Stimulated activated CD8-positive, alpha-beta memory T cell treated with anti-CD3 and anti-CD28 coated beads, Interleukin-12 subunit alpha, Interleukin-12 subunit beta, amount 100 ng/mL, for 1 hour (primary cell): ENCODE measurements at places on chromosomes 16 and 17.

DNA sequence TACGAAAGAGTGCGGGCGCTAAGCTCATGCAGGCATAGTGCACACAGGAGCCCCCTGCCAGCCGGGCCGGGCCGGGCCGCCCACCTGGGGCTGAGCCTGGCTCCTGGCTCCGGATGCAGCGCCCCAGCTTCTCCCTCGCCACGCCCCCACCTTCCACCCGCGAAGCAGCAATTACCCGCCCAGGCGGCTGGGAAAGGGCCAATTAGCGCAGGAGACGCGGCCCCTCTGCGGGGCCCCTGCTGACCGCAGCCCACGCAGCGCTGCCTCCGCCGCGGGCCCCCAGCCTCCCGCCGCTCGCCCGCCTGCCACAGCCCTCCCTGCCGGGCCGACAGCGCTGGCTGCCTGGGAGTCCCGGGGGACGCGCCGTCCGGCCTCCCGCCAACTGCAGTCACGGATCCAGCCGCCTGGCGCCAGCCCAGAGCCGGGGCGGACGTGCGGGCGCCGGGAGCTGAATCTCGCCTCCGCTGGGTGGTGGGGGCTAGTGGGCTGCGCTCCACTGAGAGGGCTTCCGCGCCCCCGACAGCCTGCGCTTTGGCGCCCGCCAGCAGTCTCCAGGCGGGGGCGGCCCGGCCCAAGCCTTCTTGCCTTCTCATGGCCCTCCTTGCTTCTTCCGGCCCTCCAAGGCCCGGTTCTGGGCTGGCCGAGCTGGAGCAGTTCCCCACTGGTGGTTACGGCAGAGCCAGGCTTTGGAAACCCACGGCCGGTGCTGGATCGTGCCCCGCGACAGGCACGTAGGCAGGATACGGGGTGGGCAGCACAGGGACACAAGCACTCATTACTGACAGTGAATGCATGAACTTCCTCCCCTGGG, 14.9 kb upstream of the CBFB start:
- peak; percentile 36 for DNase-seq

- DNase-seq = no peak
Observed at GRCh38 chr16:50940275-50940854, 198.5 kb downstream of the CYLD start.

- DNase-seq = no peak
Observed at GRCh38 chr16:30551781-30552180, 6.4 kb downstream of the ZNF764 start.

GRCh38 chr17:38897176-38897575, 27.3 kb downstream of the LASP1 start:
- DNase-seq = no peak
